Astrocyte of the spinal cord (primary cell): ENCODE measurements at places on chromosomes 11 and 22.

- no peak for DNase-seq
These were observed 906 bp downstream of the CCDC90B start for GRCh38 chr11:83285151-83285770.

- no peak for DNase-seq
These were observed 68.7 kb upstream of the GDPD4 start for GRCh38 chr11:77370217-77370616.

DNA sequence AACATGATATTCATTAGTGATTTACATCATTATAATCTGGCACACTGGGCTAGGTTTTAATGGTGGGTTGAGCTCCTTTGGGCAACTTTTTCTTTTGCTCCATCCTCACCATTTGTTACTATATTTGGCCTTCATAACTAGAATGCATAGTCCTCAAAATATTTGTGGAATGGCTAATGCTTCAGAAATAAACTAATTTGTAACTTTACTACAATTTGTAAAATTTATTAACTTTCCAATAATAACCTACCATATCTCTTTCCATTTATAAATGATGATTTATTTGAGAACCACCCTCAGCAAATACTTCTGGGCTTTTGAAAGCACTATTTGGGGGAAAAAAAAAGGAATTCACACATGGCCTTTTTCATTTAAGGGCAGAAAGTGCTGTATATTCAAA is 79.7 kb downstream of the LARGE2 start:
- no peak for DNase-seq

DNA sequence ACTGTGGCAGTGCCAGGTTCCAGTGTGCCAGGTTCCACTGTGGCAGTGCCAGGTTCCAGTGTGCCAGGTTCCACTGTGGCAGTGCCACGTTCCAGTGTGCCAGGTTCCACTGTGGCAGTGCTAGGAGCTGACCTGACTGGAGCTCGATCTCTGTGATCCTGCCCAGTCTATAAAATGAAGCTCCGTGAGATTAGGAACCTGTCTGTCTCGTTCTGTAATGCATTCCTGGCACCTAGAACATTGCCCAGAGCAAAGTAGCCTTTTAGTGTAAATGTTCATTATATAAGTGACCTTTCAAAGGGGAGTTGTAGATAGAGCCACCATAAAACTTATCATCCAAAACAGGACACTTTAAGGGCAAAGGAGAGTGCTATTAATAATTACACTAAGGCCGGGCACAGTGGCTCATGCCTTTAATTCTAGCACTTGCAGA is 36.0 kb downstream of the ART5 start:
- no peak for DNase-seq

DNA sequence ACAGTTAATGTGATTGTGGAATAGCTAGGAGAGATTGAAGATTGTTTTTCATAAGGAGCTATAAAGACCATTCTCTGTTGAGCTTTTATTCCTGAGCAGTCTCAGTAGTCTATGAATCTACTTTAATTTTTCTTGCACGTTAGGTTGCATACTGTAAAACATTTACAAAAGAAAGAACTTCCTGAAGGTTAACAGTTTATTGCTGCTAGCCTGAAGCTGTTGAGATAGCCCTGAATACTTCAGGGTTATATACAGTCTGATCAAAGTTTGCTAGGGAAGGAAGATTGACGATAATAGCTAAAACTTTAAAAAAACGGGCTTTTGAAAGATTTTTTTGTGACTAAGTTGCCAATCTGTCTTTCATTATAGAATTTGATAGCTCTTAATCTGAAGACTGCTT is 64.8 kb downstream of the PPP6R3 start:
- no peak for DNase-seq

GRCh38 chr11:63763496-63764339 is 4.9 kb downstream of the ZFTA start:
- DNase-seq = peak; percentile 20

DNA sequence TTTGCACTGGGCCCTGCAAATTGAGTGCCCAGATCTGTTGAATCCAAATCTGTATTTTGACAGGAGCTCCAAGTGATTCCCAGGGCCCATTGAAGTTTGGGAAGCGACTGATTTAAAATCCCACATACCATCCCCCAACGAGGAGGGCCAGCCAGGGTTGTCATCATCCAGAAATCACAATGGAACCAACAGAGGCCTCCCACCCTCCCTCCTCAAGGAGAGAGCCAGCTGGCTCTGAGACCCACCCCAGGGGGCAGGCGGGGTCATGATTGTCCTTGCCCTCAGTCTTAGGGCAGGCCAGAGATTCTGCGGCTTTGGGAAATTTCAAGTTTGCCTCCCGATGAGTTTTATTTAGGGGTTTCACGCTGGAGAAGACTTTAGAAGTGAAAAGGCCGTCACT is 358.2 kb downstream of the MN1 start:
- no peak for DNase-seq

GRCh38 chr11:108221371-108221770 is 1.1 kb downstream of the NPAT start:
- peak; percentile 35 for DNase-seq

- no peak for DNase-seq
These were observed 3.9 kb upstream of the NUP160 start for GRCh38 chr11:47852053-47852452.

GRCh38 chr22:21702700-21703683 is 32.6 kb downstream of the YPEL1 start:
- DNase-seq = no peak

DNA sequence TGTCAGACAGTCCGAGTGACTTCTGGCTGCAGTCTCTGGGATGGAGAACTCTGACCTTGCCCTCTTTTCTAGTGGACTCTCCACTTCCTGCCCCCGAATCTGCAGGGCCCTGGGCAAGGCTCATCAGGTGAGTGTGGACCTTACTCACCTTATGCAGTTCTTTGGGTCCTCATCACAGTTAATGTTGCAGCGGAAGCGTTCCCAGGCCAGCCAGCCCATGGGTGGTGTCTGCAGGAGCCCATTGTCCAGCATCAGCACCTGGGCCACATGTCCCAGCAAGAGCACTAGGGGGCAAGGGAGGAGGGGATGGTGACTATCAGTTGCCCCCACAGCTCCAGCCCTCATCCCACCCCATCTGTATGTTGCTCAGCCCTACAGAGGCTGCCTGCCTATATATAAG is 2.3 kb downstream of the NAGA start:
- no peak for DNase-seq

GRCh38 chr11:27277843-27278242 is 85.2 kb downstream of the CCDC34 start:
- no peak for DNase-seq

- DNase-seq = no peak
These were observed 64.3 kb downstream of the FANCF start for GRCh38 chr11:22561283-22561682.

- no peak for DNase-seq
These were observed at the start of gene TUB for GRCh38 chr11:8080674-8081590. Gene TUB (plus strand): TSS chr11:8081211. CDS start chr11:8081511, 300 bp downstream.

GRCh38 chr22:21446827-21447690 is 20.1 kb upstream of the TMEM191C start:
- DNase-seq = no peak
